ENCODE measurements at places on chromosomes 5 and 9.

GRCh38 chr9:115191667-115192066 lies 73.7 kb upstream of the TNC start:
- no peak for ATAC-seq

GRCh38 chr5:6910950-6911349 lies 197.7 kb downstream of the TENT4A start:
- ATAC-seq = no peak

DNA sequence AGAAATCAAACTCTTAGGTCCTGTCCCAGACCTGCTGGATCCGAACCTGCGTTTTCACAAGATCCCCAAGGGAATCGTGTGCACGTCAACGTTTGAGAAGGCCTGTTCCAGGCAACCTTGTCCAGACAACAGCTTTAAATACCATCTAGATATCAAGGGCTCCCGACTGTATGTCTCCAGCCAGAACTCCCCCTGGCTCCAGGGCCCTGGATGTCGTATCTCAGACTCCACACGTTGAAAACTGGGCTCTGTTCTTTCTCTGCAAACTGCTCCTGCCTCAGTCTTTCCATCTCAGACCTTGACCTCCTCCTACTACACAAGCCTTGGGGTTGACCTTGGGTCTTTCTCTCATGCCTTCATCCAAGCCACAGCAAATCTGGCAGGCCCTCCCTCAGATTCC lies 5.8 kb upstream of the ENG start:
- no peak for ATAC-seq

- ATAC-seq = no peak
Measured at GRCh38 chr9:135644631-135645218, 5.4 kb upstream of the GLT6D1 start.

DNA sequence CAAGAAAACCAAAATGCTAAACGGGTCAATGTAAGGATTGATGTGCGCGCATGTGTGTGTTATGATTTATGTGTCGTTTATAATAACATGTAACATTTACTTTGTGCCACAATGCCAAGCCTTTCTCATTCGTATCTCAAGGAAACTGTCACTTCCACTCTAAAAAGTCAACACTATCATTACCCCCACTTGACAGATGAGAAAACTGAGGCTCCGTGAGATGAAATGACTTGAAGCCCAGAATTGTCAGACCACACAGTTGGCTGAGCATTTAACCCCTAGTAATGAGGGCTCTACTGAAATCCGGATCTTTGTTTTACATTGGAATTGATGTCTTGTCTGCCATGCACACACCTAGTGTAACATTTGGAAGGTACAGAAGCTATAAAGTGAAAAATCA lies 95.0 kb upstream of the LMX1B start:
- ATAC-seq = no peak

- no peak for ATAC-seq
Measured at GRCh38 chr5:6085341-6085860, 292.9 kb downstream of the MED10 start.

GRCh38 chr9:107488375-107489143 lies 1.0 kb downstream of the KLF4 start:
- no peak for ATAC-seq

DNA sequence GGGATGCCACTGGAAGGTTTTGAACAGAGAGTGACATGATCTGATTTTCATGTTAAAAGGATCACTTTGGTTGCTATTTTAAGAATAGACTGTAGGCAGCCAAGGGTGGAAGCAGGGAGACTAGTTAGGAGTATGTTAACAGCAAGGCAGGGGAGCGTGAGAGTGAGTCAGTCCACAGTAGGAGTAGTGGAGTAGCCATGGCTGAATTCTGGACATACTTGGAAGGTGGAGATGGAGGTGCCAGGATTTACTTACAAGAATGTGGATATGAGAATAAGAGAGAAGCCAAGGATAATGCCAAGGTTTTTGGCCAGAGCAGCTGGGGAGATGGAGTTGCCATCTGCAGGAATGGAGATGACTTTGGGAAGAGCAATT lies 118.8 kb downstream of the GALNT10 start:
- no peak for ATAC-seq

DNA sequence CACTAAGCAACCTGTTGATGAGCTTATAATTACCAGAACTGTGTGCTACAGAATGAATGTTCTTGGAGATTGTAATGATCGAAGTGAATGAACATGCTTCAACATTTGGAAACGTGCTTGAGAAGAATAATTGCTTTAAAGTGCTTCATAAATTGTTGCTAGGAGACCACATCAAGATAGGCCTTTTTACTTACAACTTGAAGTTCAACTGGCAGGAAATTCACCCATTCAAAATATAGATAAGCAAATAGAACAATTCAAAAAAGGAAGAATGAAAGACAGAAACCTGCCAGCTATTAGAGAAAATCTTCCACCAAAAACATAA lies 38.0 kb upstream of the SLC44A1 start:
- no peak for ATAC-seq

- no peak for ATAC-seq
Measured at GRCh38 chr9:87068177-87068840, 121.0 kb upstream of the GAS1 start.

GRCh38 chr9:128863647-128864046 lies 18.1 kb downstream of the KYAT1 start:
- peak; percentile 94 for ATAC-seq

All from activated CD4-positive, CD25-positive, alpha-beta regulatory T cell treated with anti-CD3 and anti-CD28 coated beads, Interleukin-2, amount 50 U/mL, for 24 hours (primary cell).